ENCODE measurements at places on chromosomes 2 and 18.

DNA sequence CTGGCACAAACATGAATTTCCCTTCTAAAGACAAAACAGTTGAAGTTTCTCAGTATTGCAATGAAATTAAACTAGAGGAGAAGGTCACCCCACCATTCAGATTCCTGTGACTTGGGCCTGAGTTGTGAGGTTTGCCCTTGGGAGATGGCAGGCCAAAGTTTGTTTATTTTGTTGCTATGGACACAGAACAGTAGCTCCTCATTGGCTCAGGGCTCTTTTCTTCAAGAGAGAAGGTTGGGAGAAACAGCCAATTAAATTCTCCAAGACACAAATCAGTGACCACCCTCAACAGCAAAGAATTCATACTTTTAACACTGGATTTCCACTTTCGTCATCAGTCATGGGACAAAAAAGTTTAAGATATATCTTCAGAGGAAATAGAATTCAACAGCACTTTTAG, at the start of gene FLACC1:
Gene FLACC1 (minus strand): TSS at position 125 of the 400 bp plus-strand sequence. CDS start 5,941 bp downstream, outside the sequence.
- no peak for DNase-seq

GRCh38 chr2:96604104-96604503, 34.0 kb downstream of the KANSL3 start:
- DNase-seq: no peak

- DNase-seq: no peak
These were observed 24.4 kb downstream of the ZNF521 start for GRCh38 chr18:25327584-25327983.

- DNase-seq: no peak
These were observed 75.5 kb upstream of the MSTN start for GRCh38 chr2:190138032-190138431.

Data from Peyer's patch (tissue), 4 donors.